ENCODE measurements at places on chromosomes 3 and 15. TPM values are rescaled to one million over a fixed set of nuclear protein-coding genes. Genes with fewer than 3 reads are reported as not detected.

The PRSS50 gene
- 0.13 TPM for total RNA-seq

The SHC4 gene
- total RNA-seq: 0.10 TPM

The MKRN3 gene
- 7.9 TPM for total RNA-seq

The COL6A5 gene
- not detected for total RNA-seq

The SPG11 gene
- 55.0 TPM for total RNA-seq

The C3orf52 gene
- total RNA-seq: 12.6 TPM

The GOLGA6B gene
- not detected for total RNA-seq

The CISH gene
- total RNA-seq: 0.57 TPM

The NSUN3 gene
- total RNA-seq: 14.4 TPM

The ACP3 gene
- not detected for total RNA-seq

The ROBO2 gene
- 1.3 TPM for total RNA-seq

The ELL3 gene
- 6.8 TPM for total RNA-seq

The ZKSCAN7 gene
- total RNA-seq: not detected

The PP2D1 gene
- not detected for total RNA-seq

The MYO1E gene
- total RNA-seq: 161 TPM

The TRIM71 gene
- 0.18 TPM for total RNA-seq

The GOLGA8R gene
- 0.80 TPM for total RNA-seq

The CLDN18 gene
- 0.08 TPM for total RNA-seq

The SEMA3F gene
- total RNA-seq: 69.6 TPM

The SLC22A13 gene
- total RNA-seq: 0.33 TPM

The CADM2 gene
- 0.64 TPM for total RNA-seq

The TM6SF1 gene
- 0.69 TPM for total RNA-seq

The AMIGO3 gene
- total RNA-seq: 0.72 TPM

The GRIP2 gene
- 6.5 TPM for total RNA-seq

Data from Panc1 (cell line).